ENCODE measurements at places on chromosomes 4 and X. TPM values are rescaled to one million over a fixed set of nuclear protein-coding genes. Genes with fewer than 3 reads are reported as not detected.

- no peaks in the 10 kb centered on the region for H3K36me3 ChIP-seq
- H3K4me3 ChIP-seq: no peak overlapping the region
- no peak overlapping the region for H3K27ac ChIP-seq
- no peaks in the 10 kb centered on the region for H3K27me3 ChIP-seq
- DNase-seq: no peak
- H3K4me1 ChIP-seq: no peaks in the 10 kb centered on the region
Measured at GRCh38 chr4:138555584-138555983, 313.4 kb upstream of the SLC7A11 start.

Gene IL21
- polyA plus RNA-seq: not detected

Gene PNCK
- polyA plus RNA-seq: 0.99 TPM

Gene ARMCX2
- 34.5 TPM for polyA plus RNA-seq

Gene IQCM
- polyA plus RNA-seq: not detected

Gene SLC10A4
- polyA plus RNA-seq: 0.42 TPM

- no peak overlapping the region for H3K4me3 ChIP-seq
- H3K4me1 ChIP-seq: no peaks in the 10 kb centered on the region
- DNase-seq: no peak
- no peak overlapping the region for H3K27ac ChIP-seq
- no peaks in the 10 kb centered on the region for H3K27me3 ChIP-seq
Measured at GRCh38 chr4:52091801-52092200, 40.7 kb downstream of the SPATA18 start.

DNA sequence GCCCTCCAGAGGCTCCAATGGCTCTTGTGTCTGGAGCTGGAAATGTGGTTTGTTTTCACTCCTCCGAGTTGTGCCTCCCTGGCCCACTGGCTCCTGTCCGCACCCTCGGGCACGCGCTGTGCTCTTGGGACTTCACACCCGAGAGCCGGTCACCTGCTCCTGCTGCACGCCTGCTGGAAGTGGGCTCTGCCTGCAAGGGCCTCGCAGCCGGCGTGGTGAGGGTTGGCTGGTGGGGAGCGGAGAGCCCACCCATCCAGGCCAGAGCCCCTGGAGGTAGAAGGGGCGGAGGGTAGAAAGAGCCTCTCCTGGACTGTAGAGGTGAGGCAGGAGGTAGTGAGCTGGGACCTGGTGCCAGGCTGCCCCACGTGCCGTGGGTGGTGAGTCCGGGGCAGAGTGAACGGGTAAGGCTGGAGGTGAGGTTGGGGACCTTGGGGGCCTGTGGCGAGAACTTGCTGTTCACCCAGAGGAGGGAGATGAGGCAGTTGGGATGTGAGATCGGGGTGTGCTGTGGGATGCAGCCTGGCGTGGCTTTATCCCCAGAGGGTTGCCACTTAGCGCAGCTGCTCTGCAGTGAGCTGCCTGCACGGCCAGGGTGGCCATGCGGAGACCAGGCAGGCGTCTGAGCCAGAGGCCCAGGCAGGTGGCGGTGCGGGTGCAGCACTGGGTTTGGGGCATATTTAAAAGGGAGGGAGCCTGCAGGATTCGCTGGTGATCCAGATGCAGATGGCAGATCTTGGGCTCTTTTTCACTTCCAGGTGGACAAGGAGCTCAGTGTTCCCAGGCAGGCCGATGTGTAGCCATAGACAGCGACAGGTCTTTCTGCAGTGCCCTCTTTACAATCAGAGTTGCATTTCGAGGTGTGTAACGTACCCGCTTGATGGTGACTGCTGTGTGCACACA is 48.8 kb downstream of the PCGF3 start:
- H3K27ac ChIP-seq: no peak overlapping the region
- H3K4me1 ChIP-seq: no peaks in the 10 kb centered on the region
- no peaks in the 10 kb centered on the region for H3K27me3 ChIP-seq

DNA sequence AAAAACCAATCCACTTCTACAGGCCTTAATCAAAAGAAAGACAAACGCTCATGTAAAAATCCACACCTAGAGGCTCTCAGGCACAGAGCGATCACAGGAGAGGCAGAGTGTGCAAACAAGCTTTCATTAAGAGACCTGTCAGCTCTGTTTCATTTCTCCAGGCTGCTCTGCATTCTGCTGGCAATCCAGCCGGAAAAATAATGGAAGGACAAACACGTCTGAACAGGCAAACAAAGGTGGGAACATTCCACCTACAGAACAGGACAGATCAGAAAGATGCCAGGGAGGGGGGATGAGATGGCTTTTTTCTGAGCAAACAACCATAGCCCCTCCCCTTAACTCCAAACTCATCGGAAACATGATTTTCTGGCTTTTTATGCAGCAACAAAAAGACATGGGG is 9.7 kb downstream of the SOD3 start:
- H3K4me3 ChIP-seq: no peak overlapping the region
- H3K36me3 ChIP-seq: no peaks in the 10 kb centered on the region
- no peak for DNase-seq
- H3K27me3 ChIP-seq: no peaks in the 10 kb centered on the region
- H3K4me1 ChIP-seq: no peaks in the 10 kb centered on the region

Gene EDA2R
- 0.46 TPM for polyA plus RNA-seq

Gene HS6ST2
- polyA plus RNA-seq: 0.72 TPM

Gene CFAP47
- polyA plus RNA-seq: 0.07 TPM

- no peaks in the 10 kb centered on the region for H3K36me3 ChIP-seq
- DNase-seq: no peak
- no peaks in the 10 kb centered on the region for H3K4me1 ChIP-seq
- no peak overlapping the region for H3K4me3 ChIP-seq
Measured at GRCh38 chrX:8204169-8204935, 33.3 kb upstream of the VCX2 start.

Gene MAP9
- 2.7 TPM for polyA plus RNA-seq

DNA sequence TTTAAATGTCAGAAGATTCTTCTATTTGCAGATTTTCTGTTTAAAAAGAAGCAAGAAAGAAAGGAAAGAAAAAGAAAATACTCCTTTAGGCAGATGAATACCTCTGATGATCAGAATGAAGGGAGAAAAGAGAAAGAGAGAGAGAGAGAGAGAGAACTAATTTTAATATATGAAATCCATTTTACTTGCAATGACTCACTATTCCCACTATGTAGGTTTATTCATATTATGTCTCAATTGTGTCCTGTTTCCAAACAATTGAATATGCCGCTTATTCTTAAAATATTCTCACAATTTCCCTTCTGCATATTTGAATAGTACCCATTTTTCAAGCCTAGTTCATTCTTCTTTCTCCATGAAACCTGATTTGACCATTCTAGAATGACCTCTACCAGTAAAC is 11.7 kb downstream of the MEPE start:
- no peak for DNase-seq
- H3K27me3 ChIP-seq: no peaks in the 10 kb centered on the region

DNA sequence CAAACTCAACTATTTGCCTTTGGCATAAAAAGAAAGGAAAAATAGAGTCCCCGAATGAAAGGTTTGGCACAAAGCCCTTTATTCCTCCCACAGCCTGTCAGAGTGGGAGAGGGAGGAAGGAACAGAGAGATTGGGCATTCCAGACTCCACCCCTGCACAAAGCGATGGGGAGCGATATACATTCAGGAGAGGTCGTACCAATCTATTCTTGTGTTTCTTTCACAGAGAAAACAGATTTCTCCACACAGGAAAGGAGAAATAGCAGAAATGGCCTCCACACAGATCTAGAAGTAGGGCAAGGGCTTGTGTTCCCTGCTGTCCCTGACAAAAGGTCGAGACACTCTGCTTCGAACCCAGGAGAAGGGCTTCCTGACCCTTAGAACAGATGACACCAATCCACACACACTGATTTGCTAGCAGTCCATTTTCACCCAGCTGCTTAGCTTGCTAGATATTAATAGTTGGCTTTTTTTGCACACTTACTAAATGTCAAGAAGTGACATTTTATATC is 197.4 kb downstream of the MAML3 start:
- H3K36me3 ChIP-seq: no peaks in the 10 kb centered on the region
- no peaks in the 10 kb centered on the region for H3K27me3 ChIP-seq
- no peak for DNase-seq

Gene STOX2
- 3.5 TPM for polyA plus RNA-seq

Gene NPY1R
- 3.7 TPM for polyA plus RNA-seq

- H3K27me3 ChIP-seq: no peaks in the 10 kb centered on the region
- H3K36me3 ChIP-seq: no peaks in the 10 kb centered on the region
- H3K27ac ChIP-seq: no peak overlapping the region
- no peak for DNase-seq
- H3K4me1 ChIP-seq: no peaks in the 10 kb centered on the region
Measured at GRCh38 chr4:149784018-149784417, 31.6 kb downstream of the IQCM start.

DNA sequence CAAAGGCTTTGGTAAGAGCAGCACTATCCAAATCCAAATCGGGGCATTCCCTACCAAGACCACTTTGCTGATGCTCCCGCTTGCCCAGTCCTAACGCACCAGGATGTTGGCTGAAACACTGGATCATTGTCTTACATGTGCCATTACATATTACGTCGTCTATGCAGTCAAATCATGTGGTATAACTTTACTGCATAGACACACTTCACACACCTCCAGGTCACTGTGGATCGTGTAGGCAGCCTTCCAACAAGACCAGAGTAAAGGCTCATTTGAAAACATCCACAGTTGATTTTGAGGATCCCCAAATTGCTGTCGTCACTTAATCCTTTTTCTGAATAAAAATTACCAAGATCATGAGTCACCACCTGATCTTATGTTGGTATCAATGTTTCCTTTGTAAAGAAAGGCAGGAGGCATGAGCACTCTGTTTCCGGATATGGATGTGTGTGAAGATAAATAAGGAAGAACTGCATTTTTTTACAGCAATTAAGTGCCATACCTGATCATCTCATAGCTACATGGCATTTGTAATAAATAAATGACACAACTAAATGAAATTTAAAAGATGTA is 18.5 kb downstream of the TENM3 start:
- no peak overlapping the region for H3K27ac ChIP-seq
- no peaks in the 10 kb centered on the region for H3K27me3 ChIP-seq
- no peaks in the 10 kb centered on the region for H3K36me3 ChIP-seq
- no peak overlapping the region for H3K4me3 ChIP-seq

GRCh38 chrX:47540754-47541538 is 20.1 kb upstream of the ARAF start:
- H3K27ac ChIP-seq: peak overlapping the region; percentile 73
- peak; percentile 80 for DNase-seq
- H3K36me3 ChIP-seq: no peaks in the 10 kb centered on the region
- H3K27me3 ChIP-seq: no peaks in the 10 kb centered on the region

Gene TMEM47
- polyA plus RNA-seq: 2.2 TPM

DNA sequence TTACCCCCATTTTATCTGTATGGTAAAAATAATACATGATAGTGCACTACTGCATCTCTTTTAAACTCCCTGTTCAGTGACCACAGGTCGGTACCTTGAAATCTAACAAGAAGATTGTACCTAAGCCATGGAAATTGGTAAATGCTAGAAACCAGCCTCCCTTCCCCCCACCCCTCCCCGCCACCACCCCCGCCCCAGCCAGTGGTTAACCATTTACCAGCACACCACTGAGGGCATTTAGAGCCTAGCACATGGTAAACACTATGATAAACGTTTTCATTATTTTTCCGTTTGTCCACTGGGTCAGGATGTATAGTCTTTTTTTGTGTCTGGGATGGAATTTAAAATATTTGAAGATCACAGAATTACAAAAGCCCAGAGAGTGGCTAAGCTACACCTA is 703 bp upstream of the FTSJ1 start:
- DNase-seq: no peak
- H3K27ac ChIP-seq: no peak overlapping the region
- H3K4me3 ChIP-seq: peak overlapping the region; percentile 55
- H3K36me3 ChIP-seq: no peaks in the 10 kb centered on the region
- no peaks in the 10 kb centered on the region for H3K27me3 ChIP-seq

Gene RAB28
- polyA plus RNA-seq: 10.5 TPM

- no peaks in the 10 kb centered on the region for H3K27me3 ChIP-seq
- H3K4me1 ChIP-seq: no peaks in the 10 kb centered on the region
- no peak overlapping the region for H3K27ac ChIP-seq
- no peaks in the 10 kb centered on the region for H3K36me3 ChIP-seq
- H3K4me3 ChIP-seq: no peak overlapping the region
- DNase-seq: no peak
Measured at GRCh38 chr4:15577508-15577907, 77.6 kb downstream of the FBXL5 start.

Gene PLAC8
- polyA plus RNA-seq: 10.0 TPM

GRCh38 chr4:1172228-1172851 is at the start of gene SPON2:
SPON2 (minus strand) TSS chr4:1172583.
- H3K4me3 ChIP-seq: peak within 1 kb of the TSS; percentile 38
- DNase-seq: no peak
- no peak within 1 kb of the TSS for H3K27ac ChIP-seq
- H3K4me1 ChIP-seq: no peaks in the 10 kb centered on the region

DNA sequence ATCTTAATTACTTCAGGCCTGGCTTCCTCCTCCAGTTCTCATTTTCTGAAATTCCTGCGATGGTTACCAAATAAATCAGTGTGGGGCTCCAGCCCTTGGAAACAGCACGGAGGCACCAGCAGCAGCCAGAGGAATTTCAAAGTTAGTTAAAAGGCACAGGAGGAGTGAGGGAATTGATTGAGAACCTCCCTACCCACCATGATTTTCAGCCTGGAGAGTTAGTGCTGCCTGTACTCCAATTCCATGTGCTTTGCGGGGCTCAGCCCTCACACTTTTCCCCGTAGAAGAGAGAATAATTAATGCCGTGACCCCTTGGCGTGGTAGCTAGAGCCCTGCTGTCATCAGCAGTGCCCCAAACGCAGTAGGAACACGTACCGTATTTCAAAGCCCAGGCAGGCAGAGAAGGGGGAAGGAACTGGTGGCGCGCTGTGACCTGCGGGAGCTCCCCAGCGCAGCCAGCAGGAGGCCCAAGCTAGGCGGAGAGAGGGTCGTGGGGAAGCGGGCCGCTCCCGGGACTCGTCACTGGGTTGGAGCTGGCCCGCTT is 84.0 kb upstream of the IGFBP7 start:
- H3K36me3 ChIP-seq: no peaks in the 10 kb centered on the region
- H3K27ac ChIP-seq: no peak overlapping the region
- no peaks in the 10 kb centered on the region for H3K4me1 ChIP-seq
- DNase-seq: no peak

DNA sequence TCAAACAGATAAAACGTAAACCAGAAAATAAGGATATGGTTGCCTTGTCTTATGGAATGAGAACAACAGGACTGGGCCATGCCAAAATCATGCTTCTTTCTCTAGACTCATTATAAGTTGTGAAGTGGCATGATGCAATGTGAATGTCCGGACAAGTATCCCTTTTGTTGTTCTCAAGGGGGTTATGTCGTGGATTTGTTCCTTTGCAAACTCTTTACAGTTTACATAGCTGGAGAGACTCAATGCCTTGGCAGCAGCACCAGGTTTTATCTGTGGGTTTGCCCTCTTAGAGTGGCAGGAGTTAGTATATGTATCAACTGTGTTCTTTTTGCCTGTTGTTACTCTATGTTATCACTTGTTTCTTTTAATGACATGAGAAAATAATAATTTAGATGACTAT is 41.4 kb downstream of the SPRY1 start:
- H3K27me3 ChIP-seq: no peaks in the 10 kb centered on the region
- no peak for DNase-seq
- H3K4me1 ChIP-seq: peaks cover 3% of the 10 kb centered on the region
- no peak overlapping the region for H3K27ac ChIP-seq

DNA sequence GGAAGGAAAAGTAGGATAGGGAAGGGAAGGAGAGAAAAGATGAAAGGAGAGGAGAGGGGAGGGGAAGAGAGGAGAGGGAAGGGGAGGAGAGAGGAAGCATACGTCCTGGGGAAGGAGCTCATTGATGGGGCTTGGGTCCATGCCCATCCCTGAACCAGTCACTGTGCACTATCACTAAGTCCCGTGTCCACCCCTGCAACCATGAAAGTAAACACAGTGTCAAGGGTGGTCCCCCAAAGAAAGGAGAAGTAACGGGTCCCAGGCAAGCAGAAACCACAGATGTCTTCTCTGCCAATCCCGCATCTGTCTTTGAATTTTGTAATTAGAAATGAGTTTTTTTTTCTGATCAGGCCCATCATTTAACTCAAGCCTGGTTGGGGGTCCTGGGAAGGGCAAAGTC is 55.2 kb downstream of the LGI2 start:
- no peak for DNase-seq
- no peaks in the 10 kb centered on the region for H3K36me3 ChIP-seq
- H3K27me3 ChIP-seq: no peaks in the 10 kb centered on the region
- no peaks in the 10 kb centered on the region for H3K4me1 ChIP-seq
- H3K27ac ChIP-seq: no peak overlapping the region
